Activated naive CD4-positive, alpha-beta T cell (primary cell): ENCODE measurements at places on chromosomes 6 and 20.
A peak's percentile ranks its signal among the peaks of the same experiment; 100 is the strongest.

DNA sequence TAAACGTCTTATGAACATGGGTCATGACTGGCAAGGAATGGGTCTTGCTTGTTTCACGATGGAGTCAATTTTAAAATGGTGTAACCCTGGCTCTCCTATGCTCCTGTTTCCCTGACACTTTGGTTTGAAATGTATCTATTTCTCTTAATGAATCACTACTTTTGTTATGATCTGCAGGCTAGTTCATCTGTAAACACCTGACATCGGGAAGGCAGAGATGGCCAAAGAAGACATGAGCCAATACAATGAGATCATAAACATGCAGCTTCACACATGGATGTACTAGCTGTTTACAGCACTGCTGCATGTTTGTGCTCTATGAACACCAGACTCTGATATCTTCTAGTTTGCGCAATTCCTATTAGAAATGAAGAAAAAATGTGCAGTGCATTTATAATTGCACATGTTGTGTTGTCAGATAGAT, 11.0 kb upstream of the RAD21L1 start:
- DNase-seq: no peak

DNA sequence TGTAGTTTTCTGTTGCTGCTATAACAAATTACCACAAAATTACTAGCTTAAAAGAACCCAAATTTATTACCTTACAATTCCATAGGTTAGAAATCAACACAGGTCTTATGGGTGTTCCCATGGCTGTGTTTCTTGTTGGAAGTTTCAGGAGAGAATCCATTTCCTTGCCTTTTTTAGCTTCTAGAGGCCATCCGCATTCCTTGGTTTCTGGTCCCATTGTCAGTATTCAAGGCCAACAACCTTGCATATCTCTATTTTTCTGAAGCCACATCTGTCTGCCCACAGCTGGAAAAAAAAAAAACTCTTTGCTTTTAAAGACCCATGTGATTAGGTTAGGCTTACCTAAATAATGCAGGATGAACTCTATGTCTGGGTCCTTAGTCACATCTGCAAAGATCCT, 129.7 kb upstream of the SAMD5 start:
- no peak for DNase-seq

DNA sequence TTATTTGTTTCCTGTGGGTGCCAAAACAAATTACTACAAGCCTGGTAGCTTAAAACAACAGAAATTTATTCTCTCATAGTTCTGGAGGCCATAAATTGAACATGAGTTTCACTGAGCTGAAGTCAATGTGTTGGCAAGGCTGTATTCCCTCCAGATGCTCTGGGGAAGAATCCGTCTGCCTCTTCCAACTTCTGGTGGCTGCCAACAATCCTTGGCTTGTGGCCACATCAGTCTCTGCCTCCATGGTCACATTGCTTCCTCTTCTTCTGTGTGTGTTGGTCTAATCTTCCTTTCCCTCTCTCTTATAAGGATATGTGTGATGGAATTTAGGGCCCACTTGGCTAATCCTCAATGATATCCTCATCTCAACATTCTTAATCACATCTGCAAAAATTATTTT, 92.8 kb upstream of the EPB41L1 start:
- DNase-seq: no peak

GRCh38 chr6:98831057-98831958, 3.1 kb upstream of the POU3F2 start:
- DNase-seq: no peak

DNA sequence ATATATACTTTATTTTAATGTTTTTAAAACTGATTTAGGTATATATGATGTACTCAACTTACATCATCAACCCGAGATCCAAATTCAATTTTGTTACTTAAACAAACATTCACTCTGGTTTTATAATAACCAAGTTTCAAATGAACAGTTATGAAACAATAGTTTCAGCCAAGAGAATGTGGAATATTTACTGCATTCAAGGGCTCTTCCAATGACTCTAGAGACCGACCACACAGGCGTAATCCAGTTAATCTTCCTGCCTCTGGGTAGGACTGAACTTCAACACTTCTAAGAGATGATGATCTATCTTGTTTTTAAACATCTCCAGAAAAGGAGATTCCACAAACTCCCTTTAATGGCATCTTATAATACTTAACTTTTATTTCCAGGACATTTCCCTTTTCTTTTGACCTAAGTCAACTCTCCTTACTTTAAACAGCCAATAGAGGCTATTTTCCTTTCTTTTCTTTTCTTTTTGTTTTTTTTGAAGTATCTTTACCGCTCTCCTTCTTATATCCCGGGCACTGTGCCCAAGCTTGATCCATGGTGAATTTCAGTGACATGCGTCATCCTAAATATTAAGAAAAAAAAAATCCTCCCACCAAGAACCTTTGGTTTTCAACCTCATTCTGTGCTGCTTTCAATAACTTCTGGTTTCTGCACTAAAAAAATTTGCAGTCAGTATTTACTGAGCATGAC, 110.1 kb downstream of the KIF13A start:
- no peak for DNase-seq

DNA sequence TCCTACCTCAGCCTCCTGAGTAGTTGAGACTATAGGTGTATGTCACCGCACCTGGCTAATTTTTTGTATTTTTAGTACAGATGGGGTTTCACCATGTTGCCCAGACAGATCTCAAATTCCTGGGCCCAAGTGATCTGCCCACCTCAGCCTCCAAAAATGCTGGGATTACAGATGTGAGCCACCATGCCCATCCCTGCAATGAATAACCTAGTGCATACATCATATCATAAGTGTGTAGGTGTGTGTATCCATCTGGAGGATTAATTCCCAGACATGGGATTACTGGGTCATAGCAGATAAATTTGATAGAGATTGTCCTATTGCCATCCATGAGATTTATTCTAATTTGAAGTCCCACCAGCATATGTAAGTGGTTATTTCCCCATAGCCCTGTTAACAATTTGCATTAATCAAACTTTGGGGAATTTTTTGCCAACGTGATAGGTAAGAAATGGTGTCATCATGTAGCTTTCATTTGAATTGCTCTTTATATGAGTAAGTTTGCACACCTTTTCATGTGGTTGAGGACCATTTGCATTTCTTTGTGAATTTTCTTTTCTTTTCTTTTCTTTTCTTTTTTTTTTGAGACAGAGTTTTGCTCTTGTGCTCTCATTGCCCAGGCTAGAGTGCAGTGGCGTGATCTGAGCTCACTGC, 29.9 kb upstream of the BACH2 start:
- no peak for DNase-seq

- no peak for DNase-seq
These were observed 523 bp upstream of the COX7A2 start for GRCh38 chr6:75244063-75244584.

- DNase-seq: no peak
These were observed 29.1 kb downstream of the SLC13A3 start for GRCh38 chr20:46622165-46622564.

- DNase-seq: no peak
These were observed 244.6 kb upstream of the ECI2 start for GRCh38 chr6:4379958-4380357.

GRCh38 chr6:24930431-24930871, 5.3 kb downstream of the RIPOR2 start:
- no peak for DNase-seq

DNA sequence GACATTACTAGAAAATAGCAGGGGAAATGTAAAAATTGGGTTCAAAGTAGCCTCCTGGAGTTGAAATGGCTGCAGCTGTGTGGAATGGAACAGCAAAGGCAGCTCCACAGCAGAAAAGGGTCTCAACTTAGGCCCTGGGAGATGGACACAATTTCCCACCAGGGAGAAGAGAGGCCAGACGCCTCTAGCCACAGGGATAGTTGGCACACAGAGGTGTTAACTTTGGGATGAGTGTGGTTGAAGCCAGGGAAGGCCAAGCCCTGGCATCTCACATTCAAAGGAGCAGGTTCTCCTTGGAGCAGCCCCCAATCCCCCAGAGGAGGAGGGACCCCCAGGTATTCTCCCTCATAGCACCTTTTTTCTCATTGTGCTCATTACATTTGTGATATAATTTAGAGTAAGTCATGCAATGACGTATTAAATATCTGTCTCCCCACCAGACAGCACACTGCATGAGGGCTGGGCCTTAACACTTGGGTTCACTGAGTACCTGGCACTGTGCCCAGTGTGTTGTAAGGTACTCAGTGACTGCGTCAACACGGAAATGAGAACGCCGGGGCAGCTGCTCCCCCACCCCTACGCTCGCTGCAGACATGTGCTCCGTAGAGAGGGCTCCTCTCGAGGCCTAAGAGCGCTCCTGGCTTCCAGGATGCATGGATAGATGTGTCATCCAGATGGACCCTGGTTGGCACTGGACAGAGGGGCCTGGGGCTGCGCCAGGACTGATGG, 76.0 kb upstream of the CD93 start:
- no peak for DNase-seq

DNA sequence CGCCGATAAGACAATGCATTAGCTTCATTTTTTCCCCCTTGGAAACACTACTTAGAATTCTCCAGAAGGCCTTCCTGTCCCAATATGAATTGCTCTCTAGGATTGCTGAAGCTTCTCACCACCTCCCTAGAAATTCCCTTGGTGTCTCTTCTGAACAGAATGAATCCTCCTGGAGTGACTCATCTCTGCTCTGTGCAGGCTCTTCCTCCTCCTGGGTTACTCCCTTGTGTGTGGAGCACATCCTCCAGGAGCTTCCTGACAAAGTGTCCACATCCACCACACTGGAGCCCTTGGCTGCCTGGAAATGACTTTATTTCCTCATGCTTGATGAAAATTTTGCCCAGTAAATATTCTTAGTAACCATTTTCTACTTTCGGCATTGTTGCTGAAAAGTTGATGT, 54.4 kb downstream of the DTNBP1 start:
- no peak for DNase-seq

GRCh38 chr6:73263570-73263909, 544 bp upstream of the KHDC1 start:
- no peak for DNase-seq

- DNase-seq: no peak
These were observed 98.7 kb downstream of the RNF144B start for GRCh38 chr6:18485660-18486435.

- no peak for DNase-seq
These were observed 791 bp upstream of the STX11 start for GRCh38 chr6:144149558-144149893.

GRCh38 chr6:37182736-37183590, 13.0 kb downstream of the PIM1 start:
- peak; percentile 56 for DNase-seq

DNA sequence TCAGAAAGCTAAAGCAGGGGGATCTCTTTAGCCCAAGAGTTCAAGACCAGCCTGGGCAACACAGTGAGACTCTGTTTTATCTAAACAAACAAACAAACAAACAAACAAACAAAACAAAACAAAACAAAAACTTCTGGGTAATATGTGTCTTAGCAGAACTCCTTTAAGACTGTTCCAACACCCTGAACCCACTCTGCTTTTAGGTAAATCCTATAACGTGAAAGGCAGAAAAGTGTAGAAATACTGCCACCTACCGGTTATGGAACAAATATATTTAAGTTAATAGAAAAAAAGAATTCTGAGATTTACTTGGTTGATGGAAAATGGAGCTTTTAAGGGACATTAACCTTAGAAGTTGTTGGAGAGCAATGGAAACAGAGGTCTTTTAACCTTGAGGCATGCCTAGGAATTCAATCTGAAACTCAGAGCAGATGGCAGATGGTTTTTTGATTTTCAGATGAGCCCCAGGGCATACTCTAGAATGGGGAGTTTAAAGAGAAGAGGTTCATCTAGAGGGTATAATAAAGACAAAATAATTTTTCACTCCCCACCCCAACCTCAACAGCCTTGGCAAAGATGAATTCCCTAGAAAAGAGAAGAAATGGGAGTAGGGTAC, 38.5 kb downstream of the SOD2 start:
- no peak for DNase-seq

DNA sequence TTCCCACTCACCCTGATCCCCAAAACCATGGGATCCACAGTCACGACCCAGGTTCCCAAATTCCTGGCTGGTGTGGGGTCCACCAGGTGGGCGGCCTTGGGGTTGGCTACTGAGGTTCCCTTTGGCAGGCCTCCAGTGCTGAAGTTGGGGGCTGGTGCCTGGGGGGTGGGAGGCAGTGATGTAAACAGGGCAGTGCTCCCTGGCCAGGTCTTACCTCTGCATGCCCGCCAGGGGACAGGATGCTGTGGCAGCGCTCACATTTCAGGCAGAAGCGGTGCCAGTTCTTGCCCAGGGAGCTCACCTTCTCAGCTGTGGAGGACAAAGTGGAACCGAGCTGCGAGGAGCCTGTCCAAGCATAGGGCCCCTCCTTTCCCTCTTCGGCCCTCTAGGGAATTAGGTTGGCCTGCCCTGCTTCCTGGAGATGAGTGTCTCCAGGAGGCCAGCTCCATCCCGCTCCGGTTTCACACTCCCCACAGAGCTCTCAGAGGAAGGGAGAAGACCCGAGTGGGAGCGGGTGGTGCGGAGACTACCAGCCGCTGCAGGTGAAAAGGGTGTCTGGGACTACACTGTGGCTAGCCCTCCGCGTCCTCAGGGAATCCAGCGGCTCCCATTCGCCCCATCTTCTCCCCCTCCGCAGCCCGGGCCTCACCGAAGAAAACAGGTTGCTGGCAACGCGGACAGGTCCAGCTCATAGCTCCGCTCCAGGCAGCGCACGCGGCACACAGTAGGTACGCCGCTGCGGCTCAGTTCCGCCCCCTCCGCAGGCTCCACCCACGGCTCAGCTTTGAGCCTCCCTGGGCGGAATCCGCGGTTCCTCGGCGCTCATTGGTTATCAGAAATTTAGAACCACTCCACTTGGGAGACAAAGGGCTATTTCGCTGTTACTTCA, at the start of gene CRIP3:
CRIP3 (minus strand) TSS at position 726 of the 889 bp plus-strand sequence; CDS start at position 692, 34 bp downstream.
- DNase-seq: peak; percentile 38

- DNase-seq: no peak
These were observed 71.3 kb downstream of the CDKAL1 start for GRCh38 chr6:20605581-20605980.

DNA sequence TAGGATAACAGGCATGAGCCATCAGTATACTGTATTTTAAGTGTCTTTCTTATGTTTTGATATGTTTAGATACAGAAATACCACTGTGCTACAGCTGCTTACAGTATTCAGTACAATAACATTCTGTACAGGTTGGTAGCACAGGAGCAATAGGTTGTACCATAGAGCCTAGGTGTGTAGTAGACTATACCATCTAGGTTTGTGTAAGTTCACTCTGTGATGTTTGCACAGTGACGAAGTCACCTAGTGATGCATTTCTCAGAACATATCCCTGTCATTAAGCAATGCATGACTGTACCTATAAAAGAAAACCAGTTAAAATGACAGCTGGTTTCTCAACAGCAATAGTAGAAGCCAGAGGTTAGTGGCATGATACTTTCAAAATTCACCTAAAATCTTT, 3.0 kb upstream of the ZBTB24 start:
- DNase-seq: no peak

GRCh38 chr6:44062771-44063560, 64.3 kb downstream of the MRPL14 start:
- DNase-seq: no peak
